ENCODE measurements at places on chromosomes 3 and 15.

DNA sequence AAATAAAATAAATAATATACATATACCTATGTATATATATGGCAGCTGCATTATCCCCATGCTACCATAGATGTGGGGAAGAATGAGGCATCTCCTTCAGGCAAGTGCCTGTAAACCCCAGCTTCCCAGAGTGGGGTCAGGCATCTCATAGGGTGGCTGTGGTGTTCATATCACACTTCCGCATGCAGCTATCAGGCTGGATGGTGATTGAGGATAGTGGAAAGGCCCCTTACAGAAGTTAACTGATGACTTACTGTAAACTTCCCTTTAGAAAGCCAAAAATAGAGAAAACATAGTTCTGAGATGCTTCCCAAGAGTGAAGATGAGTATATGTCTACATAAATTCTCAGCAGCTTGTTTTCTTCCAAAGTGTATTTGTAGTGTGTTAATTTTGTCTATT, 3.5 kb upstream of the PP2D1 start:
- DNase-seq, result no peak

GRCh38 chr15:74275957-74276356, 39.8 kb downstream of the CCDC33 start:
- DNase-seq, result no peak

DNA sequence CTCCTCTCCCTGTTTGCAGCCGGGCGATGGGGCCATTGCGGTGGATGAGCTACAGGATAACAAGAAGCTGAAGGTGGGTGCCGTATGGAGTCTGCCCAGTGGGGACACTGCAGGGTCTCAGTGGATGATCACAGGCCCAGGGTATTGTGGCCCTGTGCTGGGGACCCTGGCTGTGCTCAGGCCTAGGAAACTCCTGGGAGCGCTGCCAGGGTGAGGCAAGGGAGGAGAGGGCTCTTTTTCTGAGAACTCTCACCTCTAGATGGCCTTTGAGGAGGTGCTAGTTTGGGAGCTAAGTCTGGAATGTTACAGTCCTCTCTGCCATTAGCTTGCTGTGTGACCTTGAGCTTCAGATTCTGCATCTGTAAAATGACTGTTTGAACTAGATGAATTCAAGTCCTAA, 16.4 kb downstream of the SLC24A1 start:
- DNase-seq, result no peak

DNA sequence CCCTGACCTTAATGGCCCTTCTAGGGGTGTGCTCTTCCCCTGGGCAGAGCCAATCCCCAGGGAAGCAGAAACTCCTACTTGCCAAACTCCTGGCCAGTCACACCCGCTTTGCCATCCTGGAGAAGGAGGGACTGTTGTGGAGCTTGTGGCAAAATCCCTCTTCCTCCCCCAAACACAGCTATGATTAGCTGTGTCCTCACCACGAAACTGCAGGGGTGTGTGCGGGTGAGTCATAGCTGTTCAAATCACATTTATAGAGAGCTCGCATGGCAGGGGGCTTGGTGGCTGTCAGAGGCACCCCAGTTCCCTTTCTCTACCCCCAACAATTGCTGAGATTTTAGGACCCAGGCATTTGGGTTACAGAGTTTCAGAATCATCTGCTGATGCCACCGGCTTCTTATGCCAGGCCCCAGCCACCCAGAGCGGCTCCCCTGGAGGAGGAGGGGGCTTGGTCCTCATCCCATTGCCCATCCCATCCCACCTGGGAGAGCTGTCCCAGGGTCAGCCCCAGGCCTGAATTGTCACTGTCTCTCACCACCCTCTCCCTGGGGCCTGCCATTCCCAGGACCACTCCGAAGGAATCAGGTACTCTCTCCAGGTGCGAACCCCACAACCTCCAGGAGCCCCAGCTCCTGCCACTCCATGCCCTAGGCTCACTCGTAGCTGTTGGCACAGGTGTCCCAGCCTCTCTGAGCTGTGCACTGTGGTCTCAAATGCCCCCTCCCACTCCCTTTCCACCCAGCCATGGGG, 28.8 kb upstream of the MAGEF1 start:
- DNase-seq, result no peak

- no peak for DNase-seq
Measured at GRCh38 chr15:28873585-28874190, 12.1 kb upstream of the APBA2 start.

DNA sequence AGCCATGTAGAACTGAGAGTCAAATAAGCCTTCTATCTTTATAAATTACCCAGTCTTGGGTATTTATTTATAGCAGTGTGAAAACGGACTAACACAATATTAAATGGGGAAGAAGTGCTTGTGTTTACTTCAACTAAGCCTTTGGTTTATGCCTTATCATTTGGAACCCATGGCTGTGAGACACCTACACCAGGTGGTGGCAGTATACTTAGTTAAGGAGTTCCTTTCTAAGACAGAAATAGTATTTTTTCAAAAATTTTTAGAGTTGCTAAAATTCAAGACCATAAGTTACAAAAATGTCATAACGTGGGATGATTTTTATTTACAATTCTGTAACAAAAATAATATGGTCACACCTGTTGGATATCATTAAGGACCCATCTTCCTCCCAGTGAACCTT, 354.5 kb upstream of the SOX14 start:
- no peak for DNase-seq

DNA sequence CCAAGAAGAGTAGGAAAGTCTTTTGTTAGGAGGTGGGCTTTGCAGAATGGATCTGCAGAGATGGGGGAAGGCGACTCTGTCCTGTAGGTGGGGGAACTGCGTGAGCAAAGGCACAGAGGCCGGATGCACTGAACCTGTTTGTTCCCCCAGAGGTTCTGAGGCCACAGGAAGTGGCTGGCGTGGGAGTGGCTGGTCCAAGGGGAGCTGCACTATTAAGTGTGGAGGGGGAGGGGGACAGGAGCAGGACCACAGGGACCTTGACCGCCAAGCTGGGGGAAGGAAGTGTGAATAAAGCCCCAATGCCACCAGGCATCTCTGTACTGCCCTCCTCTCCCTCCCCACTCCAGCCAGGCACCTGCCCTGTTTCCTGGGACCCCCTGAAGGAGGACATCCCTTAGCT, 51.8 kb downstream of the CYP11A1 start:
- DNase-seq, result no peak

DNA sequence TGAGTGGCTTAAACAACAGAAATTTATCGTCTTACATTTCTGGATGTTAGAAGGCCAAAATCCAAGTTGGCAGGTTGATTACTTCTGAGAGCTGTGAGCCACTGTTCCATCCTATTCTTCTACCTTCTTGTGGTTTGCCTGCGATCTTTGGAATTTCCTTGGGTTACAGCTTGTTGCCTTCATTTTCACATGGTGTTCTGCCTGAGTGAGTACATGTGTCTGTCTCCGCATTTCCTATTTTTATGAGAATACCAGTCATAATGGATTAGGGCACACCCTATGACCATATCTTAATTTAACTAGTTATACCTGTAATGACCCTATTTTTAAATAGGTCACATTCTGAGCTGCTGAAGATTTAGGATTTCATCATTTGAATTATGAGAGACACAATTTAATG, 294.3 kb downstream of the CNTN4 start:
- DNase-seq, result no peak

DNA sequence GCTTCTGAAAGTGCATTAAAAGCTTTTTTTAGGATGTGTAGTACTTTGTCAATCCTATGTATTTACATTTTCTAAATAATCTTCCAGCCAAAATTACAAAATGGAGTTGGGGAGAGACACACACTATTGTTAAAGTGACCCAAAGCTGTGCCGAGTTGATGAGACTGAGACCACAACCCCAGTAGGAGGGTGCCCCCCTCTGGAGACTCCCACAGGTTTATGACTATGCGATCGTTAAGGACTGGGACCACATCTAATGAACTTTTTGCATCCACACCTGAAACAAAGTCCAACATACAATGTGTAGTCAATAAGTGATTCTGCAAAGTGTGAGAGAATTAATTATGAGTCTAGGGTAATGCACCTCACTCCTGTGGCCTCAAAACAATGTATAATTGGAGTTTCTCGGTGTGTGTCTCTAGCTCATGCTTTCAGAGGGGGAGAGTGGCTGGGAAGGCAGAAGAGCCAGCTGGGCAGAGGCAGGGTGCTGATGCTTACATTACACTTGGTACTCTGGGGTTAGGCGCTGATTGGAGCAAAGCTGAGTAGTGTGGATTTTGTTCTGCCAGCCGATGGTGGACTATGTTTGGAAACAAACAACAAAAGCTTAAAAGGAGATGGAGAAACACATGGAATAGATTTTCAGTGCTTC, 102.8 kb downstream of the KCNH8 start:
- no peak for DNase-seq

- DNase-seq, result no peak
Measured at GRCh38 chr15:91264651-91265351, 164.7 kb downstream of the SV2B start.

DNA sequence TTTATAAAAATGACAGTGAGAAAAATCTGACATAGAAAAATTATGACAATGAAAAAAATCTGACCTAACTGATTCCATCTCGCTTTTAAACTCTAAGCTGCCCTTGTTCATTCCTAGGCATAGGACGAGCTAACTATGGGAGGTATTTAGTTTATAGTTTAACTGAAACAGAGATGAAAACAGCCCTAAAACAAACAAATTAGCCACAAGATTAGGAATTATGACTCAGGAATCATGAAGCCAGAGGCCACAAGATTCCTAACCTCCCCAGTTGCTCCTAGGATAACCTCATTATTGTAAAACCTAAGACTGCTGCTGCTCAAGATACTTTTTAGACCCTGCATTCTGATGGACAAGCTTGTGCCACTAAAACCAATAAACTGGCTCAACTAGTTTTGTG, 122.7 kb upstream of the MNS1 start:
- DNase-seq, result no peak

DNA sequence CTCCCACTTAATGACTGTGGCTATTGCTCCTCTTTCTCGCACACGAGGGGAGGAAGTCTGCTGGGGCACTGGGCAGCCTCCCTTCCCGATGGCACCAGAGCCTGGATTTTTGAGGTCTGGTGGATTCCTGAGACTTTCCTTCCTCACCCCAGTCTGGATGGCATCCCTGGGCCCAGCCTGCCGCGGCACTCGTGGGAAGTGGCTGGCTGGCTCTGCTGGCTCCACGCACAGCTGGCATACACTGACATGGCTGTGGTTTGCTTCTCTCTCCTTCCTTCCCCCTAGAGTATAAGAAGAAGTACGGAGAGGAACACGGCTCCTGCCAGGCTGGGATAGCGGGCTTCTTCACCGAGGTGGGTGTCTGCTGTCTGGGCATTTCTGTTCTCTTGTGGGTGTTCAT, 319.8 kb upstream of the LRRFIP2 start:
- no peak for DNase-seq

DNA sequence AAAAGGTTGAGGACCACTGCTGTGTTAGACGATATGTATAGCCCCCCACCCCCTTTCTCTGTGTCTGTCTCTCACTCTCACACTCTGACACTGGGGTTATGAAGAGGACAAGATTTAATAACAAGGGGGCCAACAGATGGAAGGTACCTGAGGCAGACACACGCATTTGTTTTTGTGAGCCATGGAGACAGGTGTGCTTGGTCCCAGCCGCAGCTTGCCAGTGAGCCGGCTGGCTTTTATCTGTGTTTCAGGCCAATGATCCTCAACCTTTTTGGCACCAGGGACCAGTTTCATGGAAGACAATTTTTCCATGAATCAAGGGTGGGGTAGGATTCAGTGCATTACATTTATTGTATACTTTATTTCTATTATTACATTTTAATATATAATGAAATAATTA, 394.9 kb upstream of the RGMA start:
- no peak for DNase-seq

- no peak for DNase-seq
Measured at GRCh38 chr3:150825192-150825915, 62.4 kb upstream of the SIAH2 start.

GRCh38 chr15:72369964-72370363, 5.8 kb downstream of the HEXA start:
- DNase-seq, result no peak

DNA sequence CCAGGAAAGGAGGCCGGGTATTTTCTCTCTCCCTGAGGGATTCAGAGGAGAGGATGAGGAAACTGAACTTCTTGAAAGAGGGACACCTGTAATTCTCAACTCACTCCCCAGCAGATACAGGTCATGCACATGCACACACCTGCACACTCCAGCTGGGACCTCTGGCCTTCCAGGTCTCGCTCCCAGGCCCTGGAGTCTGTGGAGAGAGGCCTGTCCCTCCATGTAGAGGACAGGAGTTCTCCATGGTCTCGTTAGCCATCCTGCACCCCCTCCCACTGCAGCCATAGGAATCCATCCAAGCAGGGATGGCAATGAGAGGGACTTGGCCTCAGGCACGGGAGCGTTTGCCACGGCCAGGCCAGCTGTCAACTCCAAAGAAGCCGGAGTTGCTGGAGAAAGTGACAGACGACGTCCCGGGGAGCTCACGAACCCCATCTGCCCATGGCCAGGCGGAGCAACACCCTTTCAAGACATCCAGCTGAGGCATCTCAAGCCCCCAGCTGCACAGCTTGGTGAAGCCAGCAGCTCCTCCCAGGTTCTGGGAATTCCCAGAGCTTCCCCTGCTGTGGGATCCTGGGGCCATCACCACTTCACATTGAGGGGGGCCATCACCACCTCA, 223.3 kb downstream of the UACA start:
- no peak for DNase-seq

- DNase-seq, result no peak
Measured at GRCh38 chr3:48318713-48319468, 14.6 kb downstream of the SPINK8 start.

DNA sequence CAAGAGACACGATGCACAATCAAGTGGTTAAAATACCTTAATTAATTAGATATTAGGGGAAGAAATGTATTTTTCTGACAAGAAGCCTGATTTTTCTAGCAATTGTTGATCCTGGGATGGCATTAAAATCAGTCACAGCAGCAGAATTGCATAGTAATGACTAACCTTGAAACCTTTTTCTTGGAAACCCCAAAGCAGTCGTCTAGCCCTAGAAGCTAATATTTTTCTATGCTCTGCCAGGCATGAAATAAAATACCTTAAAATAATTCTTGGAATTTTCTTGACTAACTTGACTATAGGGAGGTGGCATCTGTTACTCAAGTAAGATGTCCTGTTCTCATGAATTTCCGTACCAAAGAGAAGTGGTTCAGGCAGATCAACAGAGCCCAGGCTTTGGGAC, 204.1 kb downstream of the THRB start:
- no peak for DNase-seq

- DNase-seq, result no peak
Measured at GRCh38 chr3:114893361-114893760, 253.7 kb downstream of the ZBTB20 start.

GRCh38 chr15:26974120-26974780, 3.3 kb downstream of the GABRG3 start:
- peak; percentile 31 for DNase-seq

DNA sequence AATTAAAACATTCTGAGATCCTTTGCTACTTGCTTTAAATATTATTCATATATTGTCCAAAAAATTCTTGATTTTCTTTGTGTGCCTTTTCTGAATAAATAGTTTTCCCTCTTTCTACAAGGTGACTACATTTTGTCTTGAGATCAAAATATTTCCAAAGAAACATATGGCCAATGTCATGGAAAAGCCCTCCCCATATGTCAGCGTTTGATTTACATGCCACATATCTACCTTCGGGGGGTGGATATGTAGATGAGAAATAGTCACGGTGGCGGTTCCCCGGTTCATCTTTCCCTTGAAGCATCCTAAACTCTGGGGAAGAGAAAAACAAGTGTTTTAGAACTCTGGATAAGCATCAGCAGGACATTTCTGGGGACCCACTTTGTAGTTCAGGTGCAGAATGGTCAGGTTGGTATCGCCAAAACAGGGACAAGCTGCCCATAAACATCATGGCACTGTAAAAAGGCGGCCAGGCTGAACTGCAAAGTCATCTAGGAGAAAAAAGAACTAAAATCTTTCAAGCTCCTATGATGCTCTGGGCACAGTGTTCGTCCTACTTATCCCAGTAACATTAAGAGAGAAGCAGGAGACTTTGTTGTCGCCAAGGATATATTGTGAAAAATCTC, 91.5 kb downstream of the MEX3B start:
- no peak for DNase-seq

Data from muscle of arm (tissue), 14 donors.